ENCODE measurements at places on chromosomes 11 and 22.

GRCh38 chr22:24894220-24894975 is 52.1 kb downstream of the LHFPL7 start:
- DNase-seq, result peak; percentile 86

- no peak for DNase-seq
Observed at GRCh38 chr11:7348432-7349304, 97.0 kb downstream of the SYT9 start.

DNA sequence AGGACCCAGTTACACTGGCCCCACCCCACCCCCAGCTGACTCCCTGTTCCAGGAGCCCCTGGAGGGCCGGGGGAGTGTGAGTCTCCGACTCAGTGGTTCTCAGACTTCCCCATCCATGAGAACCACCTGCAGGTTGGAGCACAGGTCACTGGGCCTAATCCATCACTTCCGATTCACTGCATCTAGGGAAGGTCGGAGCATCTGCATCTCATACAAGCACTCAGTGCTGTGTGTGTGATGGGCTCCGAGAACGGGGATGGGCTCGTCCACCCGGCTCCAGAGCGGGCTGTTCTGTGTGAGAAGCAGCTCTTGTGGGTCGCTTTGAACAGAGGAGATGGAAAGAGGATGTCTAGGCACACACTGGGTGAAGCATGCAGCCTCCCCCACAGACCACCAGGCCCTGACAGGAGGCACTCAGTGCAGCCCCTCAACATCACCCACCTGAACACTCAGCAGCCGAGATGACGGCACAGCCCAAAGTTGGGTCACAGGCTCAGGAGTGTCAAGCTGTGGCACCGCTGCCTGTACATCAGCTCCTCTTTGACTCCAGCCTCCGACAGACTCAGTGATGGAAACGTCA is 541.4 kb downstream of the BRD1 start:
- DNase-seq, result no peak

DNA sequence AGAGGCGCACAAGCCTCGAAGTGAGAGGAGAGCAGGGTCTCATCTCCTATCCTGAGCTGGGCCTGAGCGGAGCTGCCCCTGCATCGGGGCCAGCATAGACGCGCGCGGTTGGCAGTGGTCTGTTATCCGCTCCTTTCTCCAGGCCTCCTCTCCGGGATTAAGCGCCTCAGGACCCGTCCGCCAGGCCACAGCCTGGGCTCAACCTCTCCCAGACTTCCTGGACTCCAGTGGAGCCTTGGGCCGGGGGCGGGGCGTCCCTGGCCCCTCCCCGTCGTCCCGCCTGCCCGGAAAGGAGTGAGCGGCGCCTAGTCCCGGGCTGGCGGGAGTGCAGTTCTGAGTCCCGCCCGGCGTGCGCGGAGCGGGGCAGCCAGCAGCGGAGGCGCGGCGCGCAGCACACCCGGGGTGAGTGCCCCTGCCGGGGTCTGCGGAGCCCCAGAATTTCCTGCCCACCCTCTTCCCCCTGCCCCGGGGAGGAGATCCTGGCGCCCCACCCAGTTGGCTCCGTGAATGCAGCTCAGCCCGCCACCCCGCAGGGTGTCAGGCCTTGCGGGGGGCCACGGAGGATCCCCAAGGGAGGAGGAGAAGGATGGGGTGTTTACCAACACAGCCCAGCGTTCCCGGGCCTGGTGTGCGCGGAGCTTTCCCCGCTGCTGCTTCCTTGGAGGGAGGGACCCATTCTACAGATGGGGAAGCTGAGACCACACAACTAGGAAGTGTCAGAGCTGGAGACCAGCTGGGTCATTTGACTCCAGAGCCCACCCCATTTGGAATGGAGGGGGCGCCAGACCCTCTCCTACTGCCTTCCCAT is at the start of gene TCIRG1:
Gene TCIRG1 (plus strand): TSS at position 308 of the 808 bp plus-strand sequence. CDS start 2,247 bp downstream, outside the sequence.
- peak; percentile 93 for DNase-seq

GRCh38 chr11:46917109-46917761 is 1.1 kb downstream of the LRP4 start:
- DNase-seq, result no peak

- DNase-seq, result no peak
Observed at GRCh38 chr11:128564642-128565245, 22.6 kb downstream of the ETS1 start.

DNA sequence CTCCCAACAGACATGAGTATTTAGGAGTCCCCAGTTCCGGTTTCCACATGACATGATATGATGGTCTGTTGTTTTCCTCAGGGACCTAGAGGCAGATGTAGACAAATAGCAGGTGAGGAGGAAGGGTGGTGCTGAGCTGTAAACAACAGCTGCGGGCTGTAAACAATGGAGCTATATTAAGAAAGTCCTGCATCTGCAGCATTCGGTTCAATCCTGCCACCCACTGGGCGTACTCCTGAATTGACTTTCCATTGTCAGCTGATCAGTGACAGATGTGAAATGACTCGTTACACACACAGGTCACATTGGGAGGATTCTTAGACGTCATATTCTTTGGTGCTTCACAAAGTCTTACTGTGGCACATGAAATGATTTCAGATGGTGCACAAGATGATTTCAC is 26.8 kb upstream of the RAG1 start:
- DNase-seq, result no peak

DNA sequence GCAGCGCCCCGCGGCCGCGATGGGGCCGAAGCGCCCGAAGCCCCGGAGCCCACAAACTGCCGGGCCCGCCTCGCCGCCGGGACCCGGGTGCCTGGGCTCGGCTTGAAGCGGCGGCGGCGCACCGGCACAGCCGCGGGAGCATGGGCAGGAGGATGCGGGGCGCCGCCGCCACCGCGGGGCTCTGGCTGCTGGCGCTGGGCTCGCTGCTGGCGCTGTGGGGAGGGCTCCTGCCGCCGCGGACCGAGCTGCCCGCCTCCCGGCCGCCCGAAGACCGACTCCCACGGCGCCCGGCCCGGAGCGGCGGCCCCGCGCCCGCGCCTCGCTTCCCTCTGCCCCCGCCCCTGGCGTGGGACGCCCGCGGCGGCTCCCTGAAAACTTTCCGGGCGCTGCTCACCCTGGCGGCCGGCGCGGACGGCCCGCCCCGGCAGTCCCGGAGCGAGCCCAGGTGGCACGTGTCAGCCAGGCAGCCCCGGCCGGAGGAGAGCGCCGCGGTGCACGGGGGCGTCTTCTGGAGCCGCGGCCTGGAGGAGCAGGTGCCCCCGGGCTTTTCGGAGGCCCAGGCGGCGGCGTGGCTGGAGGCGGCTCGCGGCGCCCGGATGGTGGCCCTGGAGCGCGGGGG is 346 bp downstream of the FJX1 start:
- DNase-seq, result peak; percentile 44

DNA sequence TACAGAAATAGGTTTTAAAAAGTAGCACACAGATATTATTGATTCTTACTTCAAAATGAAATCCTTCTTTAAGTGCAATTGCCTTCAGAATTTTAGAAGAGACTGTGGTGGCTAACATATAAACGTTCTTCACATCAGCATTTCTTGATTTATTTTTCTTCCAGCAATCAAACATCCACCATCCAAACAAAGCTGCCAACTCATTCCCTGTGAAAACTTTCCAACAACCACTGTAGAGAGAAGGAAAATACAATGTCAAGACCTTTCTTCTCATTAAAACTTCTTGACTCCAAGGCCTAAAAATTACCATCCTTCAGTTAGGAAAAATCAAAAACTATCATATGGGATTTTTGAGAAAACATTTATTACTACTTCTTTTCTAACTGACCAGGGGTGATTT is 34.0 kb upstream of the P4HA3 start:
- DNase-seq, result no peak

- DNase-seq, result no peak
Observed at GRCh38 chr11:68770781-68771180, 19.5 kb upstream of the TESMIN start.

DNA sequence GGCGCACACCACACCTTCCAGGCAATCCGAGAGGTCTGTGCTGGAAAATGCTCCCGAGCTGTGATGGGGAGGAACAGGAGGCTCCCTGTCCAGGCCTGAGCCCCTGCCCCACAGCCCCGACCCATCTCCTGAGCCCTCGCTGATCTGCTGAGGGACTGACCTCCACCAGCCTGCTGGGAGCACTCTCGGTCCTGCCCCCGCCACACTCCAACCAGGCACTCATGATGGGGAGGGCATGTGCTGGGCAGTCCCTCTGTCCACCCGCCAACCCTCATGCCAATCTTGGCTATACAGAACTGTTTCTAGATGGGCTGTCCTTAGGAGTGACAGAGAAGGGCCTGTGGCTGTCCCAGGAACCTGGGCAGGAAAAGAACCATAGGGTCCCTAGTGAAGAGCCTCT is 70.8 kb downstream of the TRMU start:
- DNase-seq, result peak; percentile 58

- DNase-seq, result no peak
Observed at GRCh38 chr11:97865424-97866012, 1155.2 kb upstream of the CNTN5 start.

DNA sequence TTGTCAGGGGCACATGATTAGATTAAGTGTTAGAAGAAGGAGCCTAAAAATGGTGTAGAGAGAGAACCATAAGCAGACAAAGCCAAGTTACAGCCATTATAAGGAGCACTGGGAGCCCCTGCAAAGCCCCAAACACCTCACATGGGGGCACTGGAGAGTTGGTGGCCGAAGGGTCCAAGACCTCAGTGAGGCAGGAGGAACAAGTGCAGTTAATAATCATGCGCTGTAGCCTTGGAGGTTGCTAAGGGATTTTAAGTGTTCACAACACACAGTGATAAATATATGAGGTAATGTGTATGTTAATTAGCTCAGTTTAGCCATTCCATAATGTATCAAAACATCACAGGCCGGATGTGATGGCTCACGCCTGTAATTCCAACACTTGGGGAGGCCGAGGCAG is 54.4 kb upstream of the JAM3 start:
- DNase-seq, result no peak

GRCh38 chr11:3129181-3129590 is 35.9 kb downstream of the OSBPL5 start:
- DNase-seq, result peak; percentile 30

DNA sequence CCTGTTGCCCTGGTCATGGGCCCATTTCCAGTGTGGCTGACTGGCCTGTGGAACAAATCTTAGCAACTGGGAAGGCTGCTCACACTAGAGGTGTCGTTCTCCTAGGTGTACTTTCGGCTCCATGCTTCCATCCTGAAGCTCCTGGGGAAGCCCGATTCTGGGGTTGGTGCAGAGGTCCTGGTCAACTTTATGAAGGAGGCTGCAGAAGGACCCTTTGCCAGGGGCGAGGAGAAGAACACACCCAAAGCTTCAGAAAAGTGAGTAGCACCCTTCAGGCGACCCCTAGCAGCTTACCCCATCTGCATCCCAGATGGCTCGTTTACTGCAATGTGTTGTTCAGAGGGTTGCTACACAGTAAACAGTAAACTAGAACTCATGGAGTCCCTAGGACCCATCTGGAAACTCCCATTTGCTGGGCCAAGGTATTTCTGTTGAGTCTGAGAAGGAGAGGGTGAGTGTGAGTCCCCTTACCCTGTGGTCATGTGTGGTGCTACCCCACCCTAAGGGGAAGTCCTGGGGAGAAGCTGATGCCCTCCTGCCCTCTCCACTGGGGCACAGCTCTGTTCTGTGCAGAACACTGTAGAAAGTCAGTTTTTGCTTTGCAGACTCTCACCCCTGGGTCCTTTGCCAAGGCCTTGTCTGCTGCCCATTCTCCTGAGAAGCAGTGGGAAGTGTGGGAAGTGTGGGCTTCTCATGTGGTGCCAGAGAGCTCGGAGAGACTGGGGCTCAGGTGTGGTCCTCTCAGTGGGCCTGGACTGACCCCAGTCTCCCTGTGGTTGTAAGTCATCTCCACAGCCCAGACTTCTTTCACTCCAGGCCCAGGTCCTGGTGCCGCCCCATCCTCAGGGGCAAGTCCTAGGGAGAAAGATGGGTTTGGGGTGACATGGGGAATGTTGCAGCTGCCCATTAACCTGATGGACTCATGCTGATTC is 85.0 kb downstream of the CABIN1 start:
- no peak for DNase-seq

DNA sequence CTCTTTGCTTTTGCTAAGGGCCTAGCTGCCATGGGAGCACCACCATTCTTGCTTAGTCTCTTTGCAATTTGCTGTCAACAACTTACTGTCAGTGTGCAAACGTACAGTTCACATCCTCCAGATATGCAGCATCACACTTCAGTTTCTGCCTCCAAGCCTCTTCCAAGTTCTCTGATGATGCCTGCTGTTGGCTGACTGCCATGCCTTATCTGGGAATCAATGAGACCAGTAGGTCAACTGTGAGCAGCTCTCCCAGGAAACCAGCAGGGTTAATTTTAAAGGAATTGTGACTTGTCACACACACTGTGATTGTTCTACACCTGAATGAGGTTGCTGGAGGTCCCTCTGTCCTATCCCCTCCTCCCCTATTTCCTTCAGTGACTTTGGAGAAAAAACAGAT is 56.0 kb downstream of the COPB1 start:
- DNase-seq, result no peak

DNA sequence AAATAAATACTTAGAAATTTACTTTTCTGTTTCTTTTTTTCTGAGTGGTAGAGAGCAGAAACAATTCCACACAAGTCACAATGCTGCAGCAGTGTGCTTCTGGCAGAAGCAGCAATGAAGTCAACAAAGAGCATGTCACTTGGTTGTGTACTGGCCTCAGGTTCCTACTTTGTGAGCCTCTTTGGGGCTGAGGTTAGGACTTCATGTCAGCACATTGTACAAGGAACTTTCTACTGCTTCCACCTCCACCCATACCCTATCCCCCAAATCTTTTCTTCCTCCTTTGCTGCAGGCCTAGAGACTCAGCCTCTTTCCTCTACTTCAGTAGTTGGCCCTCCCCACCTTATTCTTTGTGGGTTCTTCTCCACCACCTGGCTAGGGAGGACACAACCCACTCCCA is 252.7 kb upstream of the PITPNB start:
- no peak for DNase-seq

DNA sequence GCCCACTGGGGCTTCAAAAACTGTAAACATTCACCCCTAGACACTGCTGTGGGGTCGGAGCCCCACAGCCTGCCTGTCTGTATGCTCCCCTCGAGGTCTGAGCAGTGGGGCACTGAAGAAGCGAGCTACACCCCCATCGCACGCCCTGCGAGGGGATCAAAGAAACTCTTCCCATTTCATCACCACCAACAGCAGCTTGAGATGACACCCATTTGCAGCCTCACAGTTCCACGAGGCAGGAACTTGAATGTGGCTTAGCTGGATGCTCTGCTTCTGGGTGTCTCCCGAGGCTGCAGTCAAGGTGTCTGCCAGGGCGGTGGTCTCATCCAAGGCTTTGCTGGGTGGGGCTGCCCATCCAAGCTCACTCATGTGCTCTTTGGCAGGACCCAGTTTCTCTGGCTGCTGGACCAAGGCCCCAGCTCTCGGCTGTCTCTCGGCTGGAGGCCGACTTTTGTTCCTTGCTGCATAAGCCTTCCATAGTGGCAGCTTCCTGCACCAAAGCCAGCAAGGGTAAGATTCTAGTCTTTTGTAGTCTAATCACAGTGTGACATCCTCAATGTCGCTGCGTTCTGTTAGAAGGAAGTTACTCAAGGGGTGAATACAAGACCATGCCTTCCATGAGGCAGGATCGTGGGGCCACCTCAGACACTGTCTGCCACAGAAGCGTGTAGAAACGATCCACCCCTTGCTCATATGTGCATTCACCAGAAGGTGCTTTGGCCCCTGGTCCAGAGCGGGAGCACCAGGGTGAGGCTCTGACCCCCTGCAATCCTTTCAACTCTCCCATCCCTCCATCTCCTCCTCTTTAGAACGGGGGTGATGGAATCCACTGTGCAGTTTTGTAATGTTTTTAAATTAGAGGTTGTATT is 46.2 kb upstream of the SEPTIN5 start:
- no peak for DNase-seq

All from Right ventricle myocardium superior (tissue), 1 donor.